Nasal cavity respiratory epithelium epithelial cell of viscerocranial mucosa (primary cell): ENCODE measurements at places on chromosomes 6 and 20. TPM values are rescaled to one million over a fixed set of nuclear protein-coding genes. Genes with fewer than 3 reads are reported as not detected.

VIP gene
- under 0.01 and 0.14 TPM in 2 replicates for total RNA-seq

PARD6B gene
- 14.8 and 19.1 TPM in 2 replicates for total RNA-seq

GTSF1L gene
- not detected in 2 replicates for total RNA-seq

POU3F2 gene
- not detected in 2 replicates for total RNA-seq

HCK gene
- total RNA-seq, result not detected in 2 replicates

SCUBE3 gene
- total RNA-seq, result not detected in 2 replicates

ULBP2 gene
- 8.2 and 10.7 TPM in 2 replicates for total RNA-seq

LHFPL5 gene
- total RNA-seq, result 0.07 TPM in 1 of 2 replicates, not detected in the other

SOD2 gene
- total RNA-seq, result 54.0 and 532 TPM in 2 replicates

GDAP1L1 gene
- not detected in 2 replicates for total RNA-seq

RNF8 gene
- total RNA-seq, result 18.8 and 32.3 TPM in 2 replicates

HDGFL1 gene
- not detected in 2 replicates for total RNA-seq

TAGAP gene
- total RNA-seq, result 0.34 and 0.43 TPM in 2 replicates

ADA gene
- total RNA-seq, result 9.9 and 26.8 TPM in 2 replicates

ALDH5A1 gene
- total RNA-seq, result 0.68 and 5.3 TPM in 2 replicates

SAMD10 gene
- total RNA-seq, result 2.7 and 4.8 TPM in 2 replicates

SEL1L2 gene
- not detected in 2 replicates for total RNA-seq

PDYN gene
- not detected in 2 replicates for total RNA-seq

CDK19 gene
- 8.2 and 12.5 TPM in 2 replicates for total RNA-seq

WFDC5 gene
- 0.64 and 8.2 TPM in 2 replicates for total RNA-seq

TRIM15 gene
- total RNA-seq, result not detected in 2 replicates

THBS2 gene
- 0.50 and 28.4 TPM in 2 replicates for total RNA-seq

EGFL8 gene
- 0.34 and 1.3 TPM in 2 replicates for total RNA-seq

PNLDC1 gene
- 0.07 TPM in 1 of 2 replicates, not detected in the other for total RNA-seq

NHLRC1 gene
- 2.1 and 2.7 TPM in 2 replicates for total RNA-seq

PDSS2 gene
- 12.3 and 12.7 TPM in 2 replicates for total RNA-seq

ZNF334 gene
- 2.7 and 7.9 TPM in 2 replicates for total RNA-seq

HECA gene
- total RNA-seq, result 32.0 and 34.5 TPM in 2 replicates

NINL gene
- 3.1 and 6.5 TPM in 2 replicates for total RNA-seq

SPDEF gene
- 1.4 and 2.1 TPM in 2 replicates for total RNA-seq

SSTR4 gene
- not detected in 2 replicates for total RNA-seq

RAET1G gene
- total RNA-seq, result 23.8 and 65.6 TPM in 2 replicates

DEFB124 gene
- not detected in 2 replicates for total RNA-seq

CSNK2A1 gene
- total RNA-seq, result 299 and 302 TPM in 2 replicates

CCN2 gene
- 7.5 and 53.6 TPM in 2 replicates for total RNA-seq

CABLES2 gene
- 1.0 and 3.2 TPM in 2 replicates for total RNA-seq

BMP7 gene
- total RNA-seq, result 1.9 TPM in 1 of 2 replicates, not detected in the other

OR2H2 gene
- total RNA-seq, result not detected in 2 replicates

PAQR8 gene
- 1.0 and 1.5 TPM in 2 replicates for total RNA-seq

HLA-DPB1 gene
- total RNA-seq, result not detected in 2 replicates

KIAA0408 gene
- total RNA-seq, result not detected in 2 replicates

SLC17A3 gene
- not detected in 2 replicates for total RNA-seq

C6orf58 gene
- total RNA-seq, result not detected in 2 replicates

SLC17A4 gene
- total RNA-seq, result not detected in 2 replicates
